ENCODE measurements at places on chromosomes 4 and X.

DNA sequence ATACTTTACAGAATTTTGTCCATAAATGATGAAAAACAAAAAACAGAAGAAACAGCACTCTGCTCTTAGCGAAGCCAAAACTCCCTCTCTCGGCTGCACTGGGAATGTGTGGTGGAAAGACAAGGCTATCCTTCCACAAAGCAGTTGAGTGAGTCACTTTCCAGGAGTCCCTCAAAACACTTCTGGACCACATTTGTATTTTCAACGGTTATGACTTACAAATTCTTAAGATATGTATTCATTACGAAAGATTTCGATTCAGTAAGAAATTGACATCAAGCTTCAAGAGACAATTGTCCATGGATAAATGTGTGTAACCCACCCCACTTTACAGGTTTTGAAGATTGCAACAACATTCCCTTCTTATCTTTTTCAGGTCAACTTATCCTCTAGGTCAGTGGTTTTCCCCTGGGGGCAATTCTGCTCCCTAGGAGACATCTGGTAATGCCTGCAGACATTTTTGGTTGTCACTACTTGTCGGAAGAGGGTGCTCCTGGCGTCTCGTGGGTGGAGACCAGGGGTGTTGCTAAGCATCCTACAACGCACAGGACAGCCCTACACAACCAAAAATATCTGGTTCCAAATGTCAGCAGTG, 66.7 kb upstream of the MTNR1A start:
- no peak for DNase-seq

DNA sequence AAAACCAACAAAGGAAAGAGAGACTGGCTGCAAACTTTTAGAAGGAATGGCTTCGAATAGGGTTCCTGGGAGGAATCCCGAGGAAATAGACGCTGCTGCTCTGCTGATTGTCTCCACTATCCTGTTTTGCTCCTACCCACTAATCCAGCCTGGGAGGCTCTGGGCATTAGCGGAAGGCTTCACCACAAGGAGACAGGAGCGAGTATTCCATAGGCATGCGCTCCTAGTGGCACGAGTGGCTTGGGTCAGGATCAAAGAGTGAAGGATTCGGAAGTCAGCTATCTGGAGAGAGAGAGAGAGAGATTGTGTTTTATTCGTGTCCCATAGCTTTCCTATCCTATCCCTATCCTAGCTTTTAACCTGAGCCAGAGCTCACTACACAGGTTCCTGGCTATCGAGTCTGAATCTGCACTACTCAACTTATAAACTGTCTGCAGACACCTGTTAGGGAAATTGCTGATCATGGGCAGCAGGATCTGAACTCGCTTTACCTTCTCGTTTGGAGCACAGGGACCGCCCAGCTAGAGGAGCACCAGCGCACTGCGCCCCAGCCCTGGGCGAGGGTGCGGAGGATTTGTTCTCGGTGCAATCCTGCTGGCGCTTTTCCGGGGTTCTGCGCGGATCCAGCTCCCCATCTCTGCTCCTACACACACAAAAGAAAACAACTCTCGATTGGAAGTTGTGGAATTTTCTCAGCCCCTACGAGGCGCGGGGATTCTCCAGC, 740 bp upstream of the NPY2R start:
- DNase-seq: no peak

DNA sequence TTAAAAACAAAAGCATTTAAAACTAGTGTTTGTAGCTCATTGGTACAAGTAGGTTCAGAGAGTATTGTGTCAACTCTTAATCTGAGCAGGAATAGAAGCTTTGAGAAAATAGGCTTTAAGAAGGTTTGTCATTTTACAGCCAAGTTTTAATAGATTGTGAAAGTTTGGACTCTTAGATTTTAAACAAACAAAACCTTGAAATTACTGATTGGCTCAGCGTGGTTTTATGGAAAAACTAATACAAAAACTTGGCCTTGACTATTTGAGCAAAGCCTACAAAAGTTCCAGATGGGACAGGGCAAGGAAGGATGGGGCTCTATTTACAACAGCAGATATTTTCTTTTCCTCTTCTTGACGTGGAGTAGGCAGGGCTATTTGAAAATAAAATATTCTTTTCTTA, 16.5 kb downstream of the ZFX start:
- DNase-seq: no peak

DNA sequence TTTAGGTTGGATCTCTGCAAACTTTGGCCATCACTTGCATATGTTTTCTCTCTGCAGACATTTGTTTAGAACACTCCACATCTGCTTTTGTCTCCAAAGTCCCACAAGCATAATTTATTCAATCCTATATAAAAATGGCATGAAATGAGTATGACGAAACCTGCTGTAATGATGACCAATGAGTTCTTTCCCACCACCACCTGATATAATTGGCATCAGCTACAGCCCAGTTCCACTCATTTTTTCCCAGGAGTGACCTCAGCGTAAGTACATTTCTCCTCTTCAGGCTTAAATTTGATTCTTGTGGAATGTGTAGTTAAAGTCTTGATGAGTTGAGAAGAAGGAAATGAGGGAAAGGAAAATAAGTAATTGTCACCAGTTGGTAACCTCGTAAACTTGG, 205.1 kb downstream of the AWAT2 start:
- DNase-seq: no peak

- DNase-seq: no peak
Observed at GRCh38 chr4:65845199-65845773, 175.0 kb upstream of the EPHA5 start.

GRCh38 chr4:14583331-14583730, 418.9 kb upstream of the CPEB2 start:
- DNase-seq: no peak

GRCh38 chr4:142480244-142480643, 365.9 kb downstream of the INPP4B start:
- no peak for DNase-seq

- DNase-seq: no peak
Observed at GRCh38 chr4:54332542-54332941, 103.4 kb downstream of the PDGFRA start.

DNA sequence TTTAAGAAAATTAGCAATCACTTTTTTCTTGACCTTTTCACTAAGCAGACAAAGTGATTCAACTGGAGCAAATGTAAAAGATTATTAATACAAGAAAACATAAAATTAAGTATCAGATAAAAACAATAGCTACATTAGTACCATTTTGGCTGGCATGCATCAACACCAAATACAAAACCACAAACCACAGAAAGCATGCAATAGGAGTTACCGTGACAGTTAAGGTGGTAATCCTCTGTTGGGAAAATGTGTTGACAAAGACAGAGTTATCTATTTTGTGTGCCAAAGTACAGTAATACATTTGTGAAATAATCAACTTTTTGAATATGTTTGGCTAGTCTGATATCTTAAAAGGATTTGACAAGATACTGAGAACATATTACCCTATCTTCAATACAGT, 89.8 kb upstream of the ETNPPL start:
- DNase-seq: no peak

DNA sequence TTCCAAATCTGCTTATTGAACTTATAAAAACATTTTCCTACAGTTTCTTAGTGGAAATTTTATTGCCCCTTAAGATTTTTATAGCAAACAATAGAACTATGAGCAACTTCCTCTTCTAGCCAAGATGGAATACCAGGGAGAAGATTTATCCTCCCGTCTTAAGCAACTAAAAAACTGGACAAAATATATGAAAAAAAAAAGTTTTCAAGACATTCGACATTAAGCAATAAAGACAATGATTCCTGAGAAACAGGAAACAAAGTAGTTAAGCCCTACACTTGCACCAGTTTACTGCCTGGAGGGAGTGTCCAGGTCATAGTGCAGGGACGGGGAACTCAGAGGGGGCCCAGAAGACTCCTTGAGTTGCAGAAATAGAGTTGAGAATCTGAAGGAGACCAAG, 516.1 kb upstream of the DIPK2B start:
- DNase-seq: no peak

GRCh38 chr4:11429699-11430045, 978 bp upstream of the HS3ST1 start:
- DNase-seq: no peak

- DNase-seq: no peak
Observed at GRCh38 chr4:1021386-1022050, 10.1 kb downstream of the FGFRL1 start.

DNA sequence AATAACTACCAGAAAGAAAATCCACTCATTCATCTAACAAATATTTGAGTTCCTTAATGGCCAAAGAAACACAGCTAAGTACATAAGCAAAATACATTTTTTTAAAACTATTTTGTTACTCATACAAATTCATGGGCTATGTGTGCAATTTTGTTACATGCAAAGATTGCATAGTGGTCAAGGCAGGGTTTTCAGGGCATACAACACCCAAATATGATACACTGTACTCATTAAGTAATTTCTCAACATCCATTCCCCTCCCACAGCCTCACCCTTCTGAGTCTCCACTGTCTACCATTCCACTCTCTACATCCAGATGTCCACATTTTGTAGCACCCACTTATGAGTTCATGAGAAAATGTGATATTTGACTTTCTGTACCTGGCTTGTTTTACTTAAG, 58.2 kb downstream of the BRWD3 start:
- no peak for DNase-seq

- no peak for DNase-seq
Observed at GRCh38 chr4:180558427-180558826, 1684.8 kb upstream of the TENM3 start.

DNA sequence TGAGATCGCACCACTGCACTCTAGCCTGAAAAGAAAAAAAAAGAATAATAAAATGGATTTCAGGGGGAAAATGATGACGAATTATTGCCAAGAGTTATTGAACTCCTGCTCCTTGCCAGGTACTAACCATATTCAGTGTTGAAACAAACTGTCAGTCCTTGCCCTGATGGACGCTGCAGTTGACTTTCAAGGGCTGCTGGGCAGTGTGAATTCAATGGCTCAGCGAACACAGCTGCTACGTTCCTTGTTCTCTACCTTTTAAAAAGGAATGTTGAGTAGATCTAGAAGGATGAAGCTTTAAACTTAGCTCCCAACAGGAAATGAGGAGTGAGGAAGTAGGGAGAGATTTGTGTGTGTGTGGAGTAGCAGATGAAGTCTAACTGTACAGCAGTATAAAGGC, 2.7 kb downstream of the LIMCH1 start:
- no peak for DNase-seq

DNA sequence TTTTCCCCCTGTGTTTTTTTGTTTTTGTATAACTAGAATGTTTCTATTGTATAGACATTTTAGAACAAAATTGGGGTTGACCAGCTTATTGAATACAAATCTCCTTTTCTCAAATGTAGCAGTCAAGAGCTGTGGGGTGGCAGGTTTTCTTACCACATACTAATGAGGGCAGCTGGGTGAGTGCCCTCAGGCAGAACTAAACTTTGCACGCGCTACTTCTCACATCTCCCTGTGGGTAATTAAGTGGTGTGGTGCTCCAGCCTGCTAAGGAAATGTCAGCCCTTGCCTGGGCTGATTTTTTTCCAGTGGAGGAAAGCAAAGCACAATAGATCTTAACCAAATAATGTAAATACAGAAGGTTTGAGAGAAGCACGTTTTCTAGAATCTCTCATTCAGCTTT, 717.6 kb upstream of the TENM3 start:
- DNase-seq: no peak

DNA sequence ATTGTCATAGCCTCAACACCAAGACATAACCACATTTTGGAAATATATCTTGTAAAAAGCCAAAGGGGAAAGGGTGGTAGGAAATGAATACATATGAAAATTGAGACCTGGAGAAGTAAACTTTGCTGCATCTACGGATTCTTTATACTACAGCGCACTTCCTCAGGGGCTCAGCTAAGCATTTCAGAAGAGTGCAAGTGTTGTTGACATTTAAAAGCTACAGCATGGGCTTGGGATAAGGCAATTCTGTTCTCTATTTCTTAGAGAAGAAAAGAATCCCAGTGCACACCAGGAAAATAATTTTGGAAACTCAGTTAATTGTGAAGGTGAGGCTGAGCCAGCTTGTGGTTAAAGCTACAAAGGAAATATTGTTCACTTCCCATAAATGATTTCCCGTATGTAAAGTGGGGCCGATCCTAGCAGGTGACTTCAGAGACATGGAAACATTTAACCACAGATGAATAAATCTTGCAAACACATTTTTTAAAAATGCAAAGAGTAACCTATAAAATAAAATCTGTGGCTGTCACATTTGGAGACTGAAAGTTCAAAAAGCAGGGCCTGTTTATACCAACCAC, 12.6 kb upstream of the GBA3 start:
- DNase-seq: no peak

GRCh38 chr4:3417448-3417847, 24.3 kb upstream of the HGFAC start:
- no peak for DNase-seq

GRCh38 chr4:163157157-163157556, 9.5 kb downstream of the NAF1 start:
- DNase-seq: no peak

- no peak for DNase-seq
Observed at GRCh38 chrX:15014281-15014680, 141.1 kb downstream of the MOSPD2 start.
